Psoas muscle (tissue), 8 donors: ENCODE measurements at places on chromosomes 11 and 22. TPM values are rescaled to one million over a fixed set of nuclear protein-coding genes. Genes with fewer than 3 reads are reported as not detected.
A peak's percentile ranks its signal among the peaks of the same experiment; 100 is the strongest.

DNA sequence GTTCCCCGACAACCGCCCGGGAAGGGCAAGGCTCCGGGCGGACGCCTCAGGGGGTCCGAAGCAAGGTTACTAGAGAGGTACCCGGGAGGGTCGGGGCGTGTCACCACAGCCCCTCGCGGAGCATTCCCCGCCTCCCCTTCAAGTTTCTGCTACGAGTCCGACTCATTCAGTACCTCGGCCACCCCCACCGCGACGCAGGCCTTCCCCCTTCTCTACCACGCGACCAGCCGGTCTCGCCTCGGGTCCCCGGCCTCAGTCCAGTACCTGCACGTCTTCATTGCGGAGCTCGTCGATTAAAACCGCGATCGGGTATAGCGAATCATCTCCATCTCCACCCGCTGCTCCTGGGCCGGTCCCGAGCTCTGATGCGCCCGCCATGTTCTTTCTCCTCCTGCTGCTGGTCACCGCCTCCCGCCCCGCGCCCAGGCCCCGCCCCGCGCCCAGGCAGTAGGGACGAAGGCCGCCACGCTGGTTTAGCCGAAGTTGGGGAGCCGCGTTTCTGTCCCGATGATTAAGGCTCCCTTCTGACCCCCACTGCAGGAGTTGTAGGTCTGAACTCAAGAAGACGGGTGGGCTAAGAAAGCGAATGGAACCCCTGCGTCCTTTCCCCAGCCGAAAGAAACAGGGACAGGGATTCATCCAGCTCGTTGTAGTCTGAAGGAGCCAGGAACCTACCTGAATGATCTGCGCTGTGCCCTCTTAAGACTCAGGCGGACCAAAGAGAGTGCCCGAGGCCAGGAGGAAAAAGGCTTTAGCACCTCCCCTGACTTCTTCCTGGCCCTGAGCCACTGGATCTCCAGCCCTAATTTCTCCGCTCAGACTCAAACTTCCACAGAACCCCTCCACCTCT is at the start of gene PPP2R1B:
TSS of gene PPP2R1B (minus strand) at position 406 of the 850 bp plus-strand sequence. CDS start at position 378, 28 bp downstream.
- DNase-seq, result peak; percentile 88

DNA sequence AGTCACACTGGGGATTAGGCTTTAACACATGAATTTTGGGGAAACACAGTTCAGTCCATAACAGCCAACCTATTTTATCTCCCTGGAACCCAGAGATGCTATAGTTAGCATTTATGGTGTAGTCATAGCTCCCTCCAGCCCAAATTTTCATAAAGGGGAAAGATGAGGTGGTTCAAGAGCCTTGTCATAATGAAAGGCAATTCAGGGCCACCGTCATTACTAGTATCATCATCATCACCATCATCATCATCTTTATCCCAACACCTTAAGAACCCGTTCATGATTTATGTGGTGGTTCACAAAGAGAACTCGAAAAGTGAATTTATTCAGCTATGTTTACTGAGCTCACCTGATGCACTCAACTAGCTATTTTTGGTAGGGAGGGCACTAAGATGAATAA is 2.4 kb upstream of the TUBA8 start:
- no peak for DNase-seq

GRCh38 chr11:125141686-125142535 is 22.6 kb upstream of the PKNOX2 start:
- peak; percentile 64 for DNase-seq

GRCh38 chr11:122734848-122735496 is 79.5 kb downstream of the UBASH3B start:
- DNase-seq, result no peak

DNA sequence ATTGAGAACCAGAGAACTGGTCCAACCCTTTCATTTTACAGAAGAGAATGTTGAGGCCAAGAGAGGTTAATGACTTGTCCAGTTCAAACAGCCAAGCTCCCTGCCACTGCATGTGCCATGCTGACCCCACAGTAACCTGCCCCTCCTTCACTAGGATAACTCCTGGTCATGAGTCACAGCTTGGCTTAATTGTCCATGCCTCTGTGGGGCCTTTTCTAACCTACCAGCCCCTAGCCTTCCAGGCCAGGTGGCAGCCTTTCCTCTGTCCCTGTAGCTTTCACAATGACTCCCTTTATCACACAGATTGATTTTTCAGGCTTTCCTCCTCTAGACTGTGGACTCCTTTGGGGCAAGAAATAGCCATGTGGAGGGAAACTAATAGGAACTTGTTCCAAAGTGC is 97.2 kb downstream of the PIWIL4 start:
- no peak for DNase-seq

GRCh38 chr11:58629857-58630256 is 7.4 kb downstream of the CNTF start:
- no peak for DNase-seq

DNA sequence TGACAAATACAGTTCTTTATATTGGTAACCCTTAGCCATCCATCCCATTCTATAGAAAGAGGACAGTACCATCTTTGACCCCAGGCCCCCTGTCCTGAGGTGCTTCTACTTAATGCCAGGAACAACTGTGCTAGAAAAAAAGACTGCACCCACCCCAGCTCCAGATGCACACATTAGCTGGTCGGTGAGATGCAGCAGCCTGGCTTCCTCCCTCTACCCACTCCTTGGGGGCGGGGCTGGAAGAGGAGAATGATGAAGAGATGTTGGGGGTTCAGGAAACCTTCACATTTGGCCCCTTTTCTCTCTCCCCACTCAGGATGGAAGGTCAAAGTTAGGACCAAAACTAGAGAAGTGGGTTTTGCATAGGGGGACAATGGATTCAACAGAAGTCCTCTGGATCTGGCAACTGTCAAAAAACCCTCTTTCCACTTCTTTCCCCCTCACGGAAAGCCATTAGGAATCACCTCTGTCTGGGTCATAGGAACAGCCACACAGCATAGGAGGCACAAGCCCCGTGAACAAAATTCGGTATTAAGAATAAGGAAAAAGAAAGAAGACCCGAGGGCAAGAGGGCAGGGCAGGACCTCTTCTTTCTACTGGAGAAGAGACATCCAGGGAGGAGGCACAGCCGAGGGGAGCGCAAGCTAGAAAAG is 755 bp downstream of the NRIP3 start:
- DNase-seq, result no peak

DNA sequence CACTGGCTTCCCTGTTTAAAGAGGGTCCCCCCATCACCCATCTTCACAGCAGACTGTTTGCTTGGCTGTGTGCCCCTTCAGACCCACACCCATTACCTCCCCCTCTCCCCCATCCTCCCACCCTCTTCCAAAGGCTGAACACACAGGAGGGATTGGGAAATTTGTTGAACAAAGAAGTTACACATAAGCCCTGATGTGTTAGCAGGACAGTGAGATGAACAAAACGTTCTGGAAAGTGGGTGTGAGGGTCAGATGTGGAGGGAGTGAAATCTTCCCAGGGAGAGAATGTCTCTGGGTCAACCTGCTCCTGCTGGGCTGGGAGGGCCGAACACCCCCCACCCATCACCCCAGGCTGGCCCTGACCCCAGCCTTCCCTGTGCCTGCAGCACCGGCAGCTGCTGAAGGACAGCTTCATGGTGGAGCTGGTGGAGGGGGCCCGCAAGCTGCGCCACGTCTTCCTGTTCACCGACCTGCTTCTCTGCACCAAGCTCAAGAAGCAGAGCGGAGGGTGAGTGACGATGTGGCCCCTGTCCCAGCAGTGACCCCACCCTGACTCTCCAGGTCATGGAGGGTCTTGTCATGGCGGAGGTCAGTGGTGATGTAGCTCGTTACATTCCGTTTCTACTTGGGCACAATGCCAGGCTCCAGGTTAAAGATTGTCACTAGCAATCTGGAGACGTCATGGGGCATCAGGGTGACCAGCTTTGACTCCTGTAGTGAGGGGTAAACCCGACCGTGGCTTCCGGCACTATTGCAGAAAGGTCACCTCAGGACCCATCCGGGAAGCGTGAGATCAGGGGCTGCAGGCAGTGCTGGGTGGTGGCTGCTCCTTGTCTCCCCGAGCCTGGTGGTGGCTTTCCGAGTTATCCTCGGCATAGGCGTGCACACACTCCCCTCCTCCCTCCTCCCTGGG is 103.5 kb downstream of the BCR start:
- DNase-seq, result no peak

- no peak for DNase-seq
These were observed 205.4 kb downstream of the FAM76B start for GRCh38 chr11:95584180-95584579.

DNA sequence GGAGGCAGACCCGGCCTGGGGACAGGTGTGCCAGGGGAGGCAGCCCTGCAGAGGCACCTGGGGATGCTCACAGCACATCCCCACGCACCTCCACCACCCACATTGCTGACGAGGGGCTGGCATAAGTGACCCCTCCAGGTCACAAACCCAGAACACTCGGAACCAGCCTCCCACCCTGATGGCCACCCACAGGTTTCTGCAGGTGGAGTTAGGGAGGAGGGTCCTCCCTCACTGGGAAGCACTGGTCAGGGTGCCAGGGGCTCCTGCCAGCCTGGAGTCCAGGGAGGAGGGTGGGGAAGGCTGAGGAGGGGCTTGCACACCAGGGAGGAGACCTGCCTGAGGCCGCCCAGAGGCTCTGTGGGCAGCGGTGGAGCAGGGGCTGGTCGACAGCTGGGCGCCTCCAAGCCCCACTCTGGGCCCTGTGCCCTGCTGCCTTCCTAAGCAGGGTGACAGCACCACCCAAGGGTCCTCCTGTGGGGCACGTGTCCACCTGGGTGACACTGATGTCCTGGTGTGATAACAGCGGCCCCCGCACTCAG is 51.0 kb upstream of the CARS1 start:
- DNase-seq, result peak; percentile 46

DNA sequence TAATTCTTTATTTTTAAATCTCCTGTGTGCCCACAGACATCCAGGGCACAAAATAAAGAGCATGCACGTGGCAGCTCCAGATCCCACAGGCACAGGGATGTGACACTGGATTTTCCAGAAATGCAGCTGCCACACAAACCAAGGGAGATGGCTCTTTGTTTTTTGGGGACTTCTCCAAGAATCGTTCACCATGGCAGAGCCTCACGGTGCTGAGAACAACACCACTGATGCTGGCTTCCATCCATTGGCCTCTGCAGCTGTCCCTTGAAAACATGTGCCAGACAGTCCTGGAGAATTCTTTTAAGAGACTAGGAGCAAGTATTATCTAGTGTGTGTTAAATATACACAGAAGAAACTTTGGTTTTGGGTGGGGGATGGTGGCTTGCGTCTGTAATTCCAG is 108.4 kb upstream of the SLC22A12 start:
- no peak for DNase-seq

Gene EMID1
- polyA plus RNA-seq, result 0.58 TPM

Gene MFRP
- polyA plus RNA-seq, result 0.01 TPM

Gene NLRP14
- not detected for polyA plus RNA-seq

Gene FOLR3
- polyA plus RNA-seq, result 0.09 TPM

Gene CCND1
- polyA plus RNA-seq, result 1.8 TPM
